ENCODE measurements at places on chromosomes 1 and 21. TPM values are rescaled to one million over a fixed set of nuclear protein-coding genes. Genes with fewer than 3 reads are reported as not detected.

Gene PLXNA2
- total RNA-seq, result 145 TPM

Gene MAP10
- total RNA-seq, result 8.5 TPM

Gene HHIPL2
- total RNA-seq, result 0.94 TPM

Gene DCST1
- not detected for total RNA-seq

Gene TACSTD2
- not detected for total RNA-seq

Gene KLF17
- not detected for total RNA-seq

Gene NTNG1
- total RNA-seq, result 14.4 TPM

Gene ROR1
- 2.5 TPM for total RNA-seq

Gene TAL1
- 0.94 TPM for total RNA-seq

Gene TCHHL1
- not detected for total RNA-seq

Gene MYOM3
- not detected for total RNA-seq

Gene CD1D
- total RNA-seq, result 0.94 TPM

Gene TRIM45
- total RNA-seq, result 8.5 TPM

Gene KIF17
- total RNA-seq, result 5.9 TPM

Gene S100B
- 9.4 TPM for total RNA-seq

Gene SELE
- total RNA-seq, result 0.31 TPM

Gene MFAP2
- total RNA-seq, result 14.7 TPM

Gene CLCA1
- not detected for total RNA-seq

Gene GCSAML
- total RNA-seq, result 0.31 TPM

Gene DISC1
- total RNA-seq, result 11.9 TPM

Gene OXCT2
- 0.31 TPM for total RNA-seq

Gene FAM151A
- total RNA-seq, result not detected

Gene GJA5
- total RNA-seq, result 0.94 TPM

Gene CDCA8
- total RNA-seq, result 1.9 TPM

Gene RASAL2
- 67.3 TPM for total RNA-seq

Gene KCNJ10
- 3.4 TPM for total RNA-seq

Gene EPHX1
- total RNA-seq, result 9.4 TPM

Gene PGLYRP3
- total RNA-seq, result not detected

Gene ALDH4A1
- 7.2 TPM for total RNA-seq

Gene ABCG1
- 27.5 TPM for total RNA-seq

Gene FCRL1
- total RNA-seq, result not detected

Gene BNIPL
- 0.31 TPM for total RNA-seq

Gene PRKAA2
- 31.3 TPM for total RNA-seq

Gene LIPI
- not detected for total RNA-seq

Gene AMIGO1
- total RNA-seq, result 13.1 TPM

Gene OR6K3
- not detected for total RNA-seq
